Omental fat pad (tissue), 4 donors: ENCODE measurements at places on chromosomes 5 and 9. TPM values are rescaled to one million over a fixed set of nuclear protein-coding genes. Genes with fewer than 3 reads are reported as not detected.

The PPP1R26 gene
- total RNA-seq, result 10.7 TPM

The PCDHGA11 gene
- total RNA-seq, result 12.1 TPM

The CDH18 gene
- not detected for total RNA-seq

The IRX4 gene
- total RNA-seq, result not detected

The SLC4A9 gene
- total RNA-seq, result not detected

The OLFML2A gene
- total RNA-seq, result 14.0 TPM

The BARHL1 gene
- total RNA-seq, result not detected

The SPARC gene
- 724 TPM for total RNA-seq

The KLF4 gene
- total RNA-seq, result 175 TPM

The FOXD1 gene
- 0.63 TPM for total RNA-seq

The CNOT8 gene
- 48.0 TPM for total RNA-seq

The CYSRT1 gene
- 0.36 TPM for total RNA-seq

The SPAAR gene
- 5.6 TPM for total RNA-seq

The LCN15 gene
- total RNA-seq, result not detected

The BTNL8 gene
- 1.3 TPM for total RNA-seq

The CATSPER3 gene
- total RNA-seq, result 0.46 TPM

The DUSP1 gene
- total RNA-seq, result 1,989 TPM

The SLC27A6 gene
- not detected for total RNA-seq

The FAXDC2 gene
- total RNA-seq, result 35.6 TPM

The SLC1A3 gene
- 215 TPM for total RNA-seq

The NRG2 gene
- total RNA-seq, result 2.3 TPM

The GDNF gene
- not detected for total RNA-seq

The SLC46A2 gene
- total RNA-seq, result not detected

The LRRC19 gene
- not detected for total RNA-seq

The VPS13A gene
- total RNA-seq, result 30.8 TPM

The TPD52L3 gene
- total RNA-seq, result not detected

The SCGB3A2 gene
- not detected for total RNA-seq

The RASEF gene
- 1.1 TPM for total RNA-seq

The SPINK6 gene
- not detected for total RNA-seq

The IGFBPL1 gene
- total RNA-seq, result not detected

The SPATA9 gene
- 0.96 TPM for total RNA-seq

The NTNG2 gene
- total RNA-seq, result 4.2 TPM

The LHX6 gene
- 13.3 TPM for total RNA-seq

The SNX24 gene
- total RNA-seq, result 13.3 TPM

The SLC36A3 gene
- total RNA-seq, result not detected

The PAEP gene
- total RNA-seq, result not detected

The PCDHA10 gene
- 0.48 TPM for total RNA-seq

The IRX1 gene
- 0.47 TPM for total RNA-seq

The SEMA5A gene
- 6.3 TPM for total RNA-seq

The ZCCHC7 gene
- 14.5 TPM for total RNA-seq

The NCS1 gene
- 14.7 TPM for total RNA-seq

The PTGDS gene
- total RNA-seq, result 173 TPM

The CDC26 gene
- total RNA-seq, result 25.1 TPM

The TMEM215 gene
- total RNA-seq, result not detected

The GRXCR2 gene
- total RNA-seq, result not detected

The CBY3 gene
- total RNA-seq, result not detected

The SMIM23 gene
- not detected for total RNA-seq

The MYO10 gene
- total RNA-seq, result 35.8 TPM

The ITGA2 gene
- 1.1 TPM for total RNA-seq

The PDGFRB gene
- total RNA-seq, result 157 TPM
